ENCODE measurements at places on chromosomes 12 and 14.

DNA sequence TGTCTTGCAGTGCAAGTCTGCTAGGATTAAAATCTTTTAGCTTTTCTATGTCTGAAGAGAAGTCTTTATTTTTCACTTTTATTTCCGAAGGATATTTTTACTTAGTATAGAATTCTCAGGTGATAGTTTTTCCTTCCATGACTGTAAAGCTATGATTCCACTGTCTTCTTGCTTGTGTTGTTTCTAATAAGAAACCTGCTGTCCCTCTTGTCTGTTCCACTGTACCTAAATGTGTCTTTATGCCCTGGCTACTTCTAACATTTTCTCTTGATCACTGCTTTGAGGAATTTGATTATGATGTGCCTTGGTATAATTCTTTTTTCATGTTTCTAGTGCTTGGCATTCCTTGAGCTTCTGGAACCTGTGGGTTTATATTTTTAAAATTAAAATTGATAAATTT lies 228.7 kb downstream of the CACNA1C start:
- no peak for DNase-seq

- DNase-seq, result peak; percentile 6
Observed at GRCh38 chr12:80838708-80839107, 99.0 kb downstream of the LIN7A start.

- DNase-seq, result no peak
Observed at GRCh38 chr12:123132951-123133619, 17.8 kb downstream of the PITPNM2 start.

GRCh38 chr12:124998705-124999104 lies 5.3 kb downstream of the BRI3BP start:
- no peak for DNase-seq

DNA sequence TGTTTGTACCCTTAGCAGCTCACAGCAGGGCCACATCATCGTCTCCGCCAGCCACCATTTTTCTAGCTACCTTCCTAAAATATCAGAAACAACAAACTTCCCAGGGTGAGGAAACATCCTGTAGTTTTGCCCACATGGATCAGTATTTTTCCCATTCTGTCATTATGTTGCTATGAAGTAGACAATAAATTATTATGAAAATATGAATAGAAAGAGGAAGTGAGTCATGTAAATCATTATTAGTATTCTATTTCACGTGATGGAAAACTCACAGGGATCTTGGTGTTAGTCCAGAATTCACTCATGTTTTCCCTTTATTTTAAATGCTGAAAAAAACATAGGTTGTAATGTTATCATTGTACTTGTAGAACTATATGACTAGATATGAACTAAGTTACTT lies 319.4 kb downstream of the SYT1 start:
- DNase-seq, result no peak

- DNase-seq, result no peak
Observed at GRCh38 chr12:89552376-89552775, 26.5 kb upstream of the POC1B start.

GRCh38 chr14:31968107-31968810 lies 108.8 kb upstream of the ARHGAP5 start:
- DNase-seq, result no peak

DNA sequence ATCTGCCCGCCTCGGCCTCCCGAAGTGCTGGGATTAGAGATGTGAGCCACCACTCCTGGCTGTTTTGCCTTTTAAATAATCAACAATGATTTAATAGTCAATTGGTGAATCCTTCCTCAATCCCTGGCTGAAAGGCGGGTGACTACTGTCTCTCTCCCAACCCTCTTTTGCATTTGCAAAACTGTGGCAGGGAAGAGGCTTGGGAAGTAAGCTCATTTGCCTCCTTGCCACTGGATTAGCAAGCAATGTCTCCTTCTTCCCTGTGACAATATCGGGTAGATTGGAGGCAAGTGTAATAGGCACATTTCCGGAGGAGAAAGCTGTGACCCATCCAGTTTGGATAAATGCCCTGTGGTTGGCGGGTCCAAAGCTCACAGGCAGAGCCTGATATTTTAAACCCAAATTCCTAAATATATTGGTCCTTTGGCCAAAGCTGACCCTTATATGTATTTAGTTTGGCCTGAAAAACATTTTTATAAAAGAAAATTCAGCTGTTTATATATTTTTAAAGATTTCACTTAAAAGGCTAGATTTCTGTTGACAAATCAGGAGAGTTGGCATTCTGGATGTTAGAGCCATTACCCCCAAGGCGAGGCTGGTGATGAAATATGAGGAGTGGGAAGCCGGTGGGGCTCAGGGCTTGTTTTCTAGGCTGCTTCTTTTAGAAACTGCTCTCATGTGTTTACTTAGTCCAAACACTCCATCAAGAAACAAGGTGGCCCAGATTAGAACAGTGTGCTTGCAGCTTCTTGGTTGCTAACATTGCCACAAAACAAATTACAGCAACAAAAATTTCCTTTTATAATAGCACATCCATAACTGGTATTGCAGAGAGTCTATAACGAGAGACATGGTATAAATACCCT lies 646.9 kb upstream of the TMEM132C start:
- no peak for DNase-seq

DNA sequence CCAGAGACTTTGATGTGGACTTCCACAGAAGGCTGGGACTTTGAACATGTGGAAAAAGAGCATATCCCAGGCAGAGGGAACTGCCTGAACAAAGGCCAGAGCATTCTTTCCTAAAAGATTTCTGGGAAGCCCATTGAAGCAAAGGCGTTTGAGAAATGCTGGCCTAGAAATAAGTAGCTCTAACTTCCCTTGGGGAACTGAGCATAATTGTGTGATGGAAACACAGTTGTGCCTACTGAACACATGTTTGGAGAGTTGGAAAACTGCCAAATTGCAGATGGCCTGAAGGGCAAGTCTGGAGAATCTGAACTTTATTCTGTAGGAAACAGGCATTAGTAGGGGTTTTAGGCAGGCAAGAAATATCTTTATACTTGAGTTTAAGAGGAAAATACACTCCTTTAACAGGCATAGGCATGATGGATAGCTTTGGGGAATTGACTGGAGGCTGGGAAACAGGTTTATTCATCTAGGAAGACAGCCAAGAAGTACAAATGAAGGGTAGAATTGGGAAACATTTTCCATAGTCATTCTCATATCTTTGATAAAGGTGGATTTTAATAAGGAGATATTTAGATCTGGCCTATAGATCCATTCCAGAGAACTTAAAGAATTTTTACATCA lies 134.1 kb downstream of the TPH2 start:
- DNase-seq, result no peak

GRCh38 chr14:63205044-63205575 lies 867 bp downstream of the RHOJ start:
- no peak for DNase-seq

DNA sequence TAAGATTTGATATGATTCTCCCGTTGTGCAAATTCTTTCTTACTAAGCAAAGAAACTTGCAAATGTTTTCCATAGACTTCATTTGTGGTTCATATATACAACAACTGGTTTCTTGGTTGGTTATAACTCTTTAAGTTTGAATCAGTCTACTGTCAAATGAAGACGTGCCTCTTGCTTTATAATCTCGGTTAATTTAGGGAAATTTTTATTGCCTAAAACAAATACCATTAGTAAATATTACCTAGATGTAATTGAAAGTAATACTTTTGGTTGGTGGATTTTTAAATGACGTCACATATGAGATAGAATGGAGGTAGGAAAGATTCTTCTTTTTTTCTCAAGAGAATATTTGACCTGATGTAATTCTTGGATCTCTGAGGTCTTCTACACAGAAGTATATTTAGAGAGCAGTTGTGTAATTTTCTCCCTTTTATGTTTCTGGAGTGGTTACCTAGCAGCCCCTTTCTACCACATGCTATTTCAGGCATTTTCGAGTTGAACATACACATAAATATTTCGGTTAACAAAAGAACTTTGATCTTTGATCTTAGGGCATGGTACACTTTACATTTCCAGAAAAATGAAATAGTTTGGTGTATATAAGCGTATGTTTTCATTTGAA lies 1.7 kb downstream of the ATF7IP start:
- DNase-seq, result peak; percentile 85

DNA sequence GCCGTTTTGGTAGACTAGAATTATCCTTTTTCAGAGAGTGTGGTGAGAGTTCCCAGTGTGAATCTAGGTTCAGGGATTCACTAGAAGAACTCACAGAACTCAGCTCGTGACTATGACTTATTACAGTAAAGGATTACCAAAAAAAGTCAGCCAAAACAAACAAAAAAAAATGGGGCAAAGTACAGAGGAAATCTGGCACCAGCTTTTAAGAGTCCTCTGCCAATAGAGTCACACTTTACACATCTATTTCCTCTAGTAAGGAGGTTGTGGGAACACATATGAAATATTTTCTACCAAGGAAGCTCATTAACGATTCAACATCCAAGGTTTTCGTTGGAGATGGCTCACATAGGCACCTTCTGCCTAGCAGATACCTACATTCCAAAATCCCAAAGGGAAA lies 28.2 kb downstream of the TSPAN19 start:
- DNase-seq, result no peak

GRCh38 chr12:100360450-100360849 lies 3.6 kb downstream of the SLC17A8 start:
- no peak for DNase-seq

GRCh38 chr12:42921741-42922504 lies 332.4 kb upstream of the PRICKLE1 start:
- no peak for DNase-seq

DNA sequence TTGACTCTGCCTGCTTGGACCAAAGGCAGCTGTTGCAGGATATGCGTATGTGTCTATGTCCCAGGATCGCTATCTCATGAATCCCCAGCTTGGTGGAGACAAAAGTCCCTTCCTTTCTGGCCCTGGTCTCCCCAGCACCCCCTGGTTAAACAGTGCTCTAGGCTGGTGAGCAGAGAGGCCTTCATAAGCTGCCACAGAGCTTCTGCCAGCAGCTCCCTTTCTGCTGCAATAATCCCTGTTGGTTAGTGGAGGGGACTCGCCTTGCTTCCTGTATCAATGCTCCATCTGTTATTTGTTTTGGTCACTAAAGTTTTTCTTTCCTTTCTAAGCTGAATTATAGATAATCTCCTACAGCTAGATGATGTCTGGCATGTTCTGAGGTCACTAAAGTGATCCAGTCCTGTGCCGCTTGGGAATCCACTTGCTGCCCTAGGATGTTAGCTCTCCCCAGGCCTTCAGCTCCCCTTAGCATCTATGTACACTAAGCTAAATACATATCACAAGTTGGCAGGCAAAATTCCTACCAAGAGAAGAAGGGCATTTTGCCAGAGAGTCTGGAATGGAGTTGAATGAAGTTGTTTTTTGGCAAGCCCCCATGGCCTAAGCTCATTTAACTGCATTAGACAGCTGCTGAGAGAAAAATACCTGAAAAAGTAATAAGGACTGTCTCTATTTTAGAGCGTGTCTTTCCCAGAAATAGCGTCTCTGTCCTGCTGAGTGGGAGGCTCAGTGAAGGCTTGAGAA lies 47.8 kb downstream of the RDH12 start:
- no peak for DNase-seq

All from OCI-M1 (cell line).